ENCODE measurements at places on chromosomes 7 and 10.

- no peak for DNase-seq
Measured at GRCh38 chr7:12779947-12780346, 92.5 kb downstream of the ARL4A start.

GRCh38 chr7:141722529-141722928 is 14.4 kb downstream of the WEE2 start:
- no peak for DNase-seq

GRCh38 chr10:27235706-27236105 is 4.9 kb downstream of the ACBD5 start:
- DNase-seq = no peak

DNA sequence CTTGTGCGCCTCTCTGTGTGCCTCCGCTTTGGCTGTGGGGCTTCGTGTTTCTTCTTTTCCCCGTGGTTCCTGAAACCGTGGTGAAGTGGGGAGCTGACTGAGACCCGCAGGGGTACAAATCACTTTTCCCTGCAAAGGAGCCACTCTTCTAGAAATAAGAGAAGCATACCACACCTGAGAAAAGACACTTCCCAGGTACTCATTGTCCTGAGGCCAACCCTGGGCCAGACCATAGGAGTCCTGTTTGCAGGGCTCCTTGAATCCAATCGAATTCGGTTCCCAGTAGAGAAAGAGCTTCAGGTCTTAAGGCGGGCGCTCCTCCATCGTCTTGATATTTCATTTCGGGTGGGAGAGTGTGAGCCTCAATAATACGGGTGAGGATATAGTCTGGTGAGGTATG is 32.4 kb upstream of the ZNF273 start:
- DNase-seq = no peak

DNA sequence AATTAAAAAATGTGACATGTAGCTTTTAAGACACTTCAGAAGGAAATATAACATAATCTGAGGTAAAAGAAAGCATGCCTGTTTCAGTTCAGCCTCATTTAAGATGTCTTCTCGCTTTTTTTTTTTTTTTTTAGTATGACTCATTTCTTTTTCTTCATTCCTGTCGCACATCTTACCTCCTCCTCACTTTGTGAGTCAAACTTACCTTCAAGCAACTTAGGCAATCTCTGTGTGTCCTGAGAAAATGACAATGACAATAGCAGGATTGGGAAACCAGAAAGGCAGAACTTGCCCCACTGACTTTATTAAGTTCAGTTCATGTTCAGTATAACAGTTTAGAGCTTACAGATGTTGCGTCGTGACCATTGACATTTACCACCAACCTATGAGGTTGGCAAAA is 7.7 kb downstream of the PTN start:
- DNase-seq = no peak

- no peak for DNase-seq
Measured at GRCh38 chr7:42248579-42248978, 11.6 kb upstream of the GLI3 start.

DNA sequence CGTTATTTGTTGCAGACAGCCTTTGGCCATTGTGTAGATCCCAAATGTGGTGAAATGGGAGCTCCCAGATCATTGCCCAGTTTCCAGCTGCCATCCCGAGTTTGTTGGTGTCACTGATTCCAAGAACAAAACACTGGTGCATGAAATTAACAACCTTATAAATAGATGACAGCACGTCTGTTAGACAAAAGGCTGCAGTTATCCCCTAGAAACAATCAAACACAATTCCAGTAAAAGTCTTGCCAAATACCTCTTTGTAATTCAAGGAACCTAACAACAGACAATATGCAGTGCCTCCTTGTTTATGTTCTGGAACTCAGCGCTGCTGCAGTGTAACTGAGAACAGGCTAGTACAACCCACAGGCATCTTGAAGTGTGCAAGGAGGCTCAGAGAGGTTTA is 404.5 kb downstream of the PAXIP1 start:
- no peak for DNase-seq

GRCh38 chr7:151601521-151602305 is 82.0 kb upstream of the RHEB start:
- no peak for DNase-seq

DNA sequence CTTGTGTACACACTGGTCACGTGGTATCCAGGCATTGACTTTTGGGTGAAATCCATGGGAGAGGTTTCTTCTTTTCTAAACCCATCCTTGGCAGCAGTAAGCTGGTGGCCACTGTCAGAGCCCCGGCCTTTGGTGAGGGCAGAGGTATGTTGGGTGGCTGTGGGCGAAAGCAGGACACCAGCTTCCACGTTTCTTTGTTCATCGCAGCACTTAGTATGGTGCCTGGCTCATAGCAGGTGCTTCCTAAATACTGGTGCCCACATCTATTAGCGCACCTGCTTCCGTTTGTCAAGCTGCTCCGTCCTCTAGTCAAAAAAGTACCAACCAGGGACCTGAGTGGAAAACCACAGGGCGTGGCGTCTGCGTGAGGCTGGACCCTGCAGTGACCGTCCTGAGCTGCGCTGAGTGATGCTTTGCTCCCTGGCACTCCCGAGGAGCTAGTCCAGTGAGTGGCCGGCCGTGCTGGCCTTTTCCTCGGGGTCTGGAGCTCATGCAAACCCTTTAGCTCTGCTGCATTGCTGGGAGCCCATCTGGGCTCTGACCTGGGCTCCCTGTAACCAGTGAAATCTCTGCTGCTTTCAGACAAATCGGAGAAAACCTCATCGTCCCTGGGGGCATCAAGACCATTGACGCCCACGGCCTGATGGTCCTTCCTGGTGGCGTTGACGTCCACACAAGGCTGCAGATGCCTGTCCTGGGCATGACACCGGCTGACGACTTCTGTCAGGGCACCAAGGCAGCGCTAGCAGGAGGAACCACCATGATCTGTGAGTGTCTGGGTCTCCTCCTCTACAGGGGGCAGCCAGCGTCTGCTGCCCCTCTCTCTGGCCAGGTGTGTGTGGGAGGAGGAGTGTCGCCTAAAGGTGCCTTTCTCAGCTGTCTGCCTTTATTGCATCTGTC is 5.6 kb downstream of the DPYSL4 start:
- no peak for DNase-seq

DNA sequence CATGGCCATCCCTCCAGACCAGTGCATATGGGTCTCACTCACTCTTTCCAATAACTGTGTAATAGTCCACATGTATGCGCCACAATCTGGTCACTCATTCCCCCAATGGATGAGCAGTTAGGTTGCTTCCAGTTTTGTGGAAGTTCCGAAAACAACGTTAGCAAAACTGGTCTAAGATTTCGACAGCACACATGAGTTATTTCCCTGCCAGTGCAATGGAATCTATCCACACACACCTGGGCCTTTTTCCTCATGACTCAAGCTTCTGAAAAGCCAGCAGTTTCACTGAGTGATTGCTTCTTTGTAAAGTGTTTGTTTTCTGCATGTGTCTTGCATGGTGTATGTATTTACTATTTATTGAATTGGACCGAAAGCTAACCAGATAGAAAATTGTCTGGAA is 58.8 kb upstream of the FHIP2A start:
- DNase-seq = no peak
